Activated CD8-positive, alpha-beta memory T cell treated with anti-CD3 and anti-CD28 coated beads, Interleukin-2, amount 10 ng/mL, durations not matched to agents 7 days and 5 days (primary cell): ENCODE measurements at places on chromosomes 3 and 15. TPM values are rescaled to one million over a fixed set of nuclear protein-coding genes. Genes with fewer than 3 reads are reported as not detected.
A peak's percentile ranks its signal among the peaks of the same experiment; 100 is the strongest.

Gene AGBL1
- total RNA-seq = not detected

DNA sequence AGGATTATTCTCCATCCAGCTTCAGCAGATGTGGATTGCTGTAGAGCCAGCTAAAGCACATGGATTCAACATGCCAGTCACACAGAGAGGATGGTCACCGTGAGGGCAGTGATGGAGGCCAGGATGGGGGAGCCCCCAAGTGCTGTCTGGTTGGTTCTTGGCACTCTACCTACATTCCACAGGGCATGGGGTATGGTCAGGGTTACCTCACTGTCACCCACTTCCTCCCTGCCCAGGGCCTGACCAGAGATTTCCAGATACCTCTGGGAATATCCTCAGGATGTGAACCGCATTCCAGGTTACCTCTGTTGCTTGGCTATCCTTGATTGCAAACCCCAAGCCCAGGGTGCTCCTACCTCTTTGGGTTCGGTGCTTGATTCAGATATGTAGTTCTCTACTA is 147.3 kb upstream of the TRIM42 start:
- DNase-seq = no peak

Gene HCN4
- total RNA-seq = not detected

GRCh38 chr3:73502609-73503583 is 121.8 kb downstream of the PDZRN3 start:
- DNase-seq = peak; percentile 63

GRCh38 chr15:27241943-27242342 is 271.0 kb downstream of the GABRG3 start:
- no peak for DNase-seq

Gene CD96
- total RNA-seq = 311 TPM

Gene GABRR3
- total RNA-seq = not detected

GRCh38 chr15:66735909-66736305 is 33.9 kb downstream of the SMAD6 start:
- no peak for DNase-seq

Gene CD86
- 23.4 TPM for total RNA-seq

Gene ERC2
- total RNA-seq = not detected

Gene SAMMSON
- not detected for total RNA-seq

Gene PCBP4
- 11.4 TPM for total RNA-seq

DNA sequence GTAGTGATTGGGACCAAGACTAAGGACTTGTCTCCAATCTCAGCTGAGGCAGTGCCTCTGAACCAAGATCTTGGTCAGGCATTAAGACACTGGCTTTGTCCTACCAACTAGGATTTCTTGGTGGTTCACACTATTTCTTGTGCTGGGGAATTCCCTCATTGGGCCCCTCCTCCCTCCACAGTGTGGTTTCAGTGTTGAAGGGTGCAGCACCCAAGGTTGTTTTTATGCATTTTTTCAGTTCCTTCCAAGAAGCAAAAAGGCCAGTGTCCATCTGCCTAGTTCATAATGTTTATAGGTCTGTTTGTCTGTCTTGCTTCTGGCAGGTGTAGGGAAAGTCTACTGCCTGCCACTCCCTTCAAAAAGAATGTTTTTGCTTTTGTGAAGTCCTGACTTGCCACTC is 10.6 kb upstream of the ITPKA start:
- peak; percentile 65 for DNase-seq

Gene PRR23E
- not detected for total RNA-seq

DNA sequence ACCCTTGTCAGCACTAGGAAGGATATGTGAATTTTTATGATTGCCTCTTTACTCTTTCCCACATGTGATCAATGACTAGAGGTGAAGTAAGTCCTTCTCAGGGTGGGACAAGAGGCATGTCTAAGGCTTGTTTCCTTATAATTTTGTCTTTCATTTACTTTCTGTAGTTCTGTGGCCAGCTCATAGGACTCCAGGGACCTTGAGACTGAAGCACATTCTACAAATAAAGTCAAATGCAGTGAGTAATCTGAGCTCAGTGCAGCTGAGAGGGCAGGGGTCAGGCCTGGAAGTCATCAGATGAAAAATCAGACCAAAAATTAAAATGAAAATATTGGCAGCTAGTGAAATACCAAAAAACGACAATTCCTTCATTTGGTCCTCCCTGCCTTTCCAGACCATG is 424.7 kb upstream of the THBS1 start:
- no peak for DNase-seq

GRCh38 chr3:126347543-126348161 is 9.6 kb downstream of the KLF15 start:
- no peak for DNase-seq

DNA sequence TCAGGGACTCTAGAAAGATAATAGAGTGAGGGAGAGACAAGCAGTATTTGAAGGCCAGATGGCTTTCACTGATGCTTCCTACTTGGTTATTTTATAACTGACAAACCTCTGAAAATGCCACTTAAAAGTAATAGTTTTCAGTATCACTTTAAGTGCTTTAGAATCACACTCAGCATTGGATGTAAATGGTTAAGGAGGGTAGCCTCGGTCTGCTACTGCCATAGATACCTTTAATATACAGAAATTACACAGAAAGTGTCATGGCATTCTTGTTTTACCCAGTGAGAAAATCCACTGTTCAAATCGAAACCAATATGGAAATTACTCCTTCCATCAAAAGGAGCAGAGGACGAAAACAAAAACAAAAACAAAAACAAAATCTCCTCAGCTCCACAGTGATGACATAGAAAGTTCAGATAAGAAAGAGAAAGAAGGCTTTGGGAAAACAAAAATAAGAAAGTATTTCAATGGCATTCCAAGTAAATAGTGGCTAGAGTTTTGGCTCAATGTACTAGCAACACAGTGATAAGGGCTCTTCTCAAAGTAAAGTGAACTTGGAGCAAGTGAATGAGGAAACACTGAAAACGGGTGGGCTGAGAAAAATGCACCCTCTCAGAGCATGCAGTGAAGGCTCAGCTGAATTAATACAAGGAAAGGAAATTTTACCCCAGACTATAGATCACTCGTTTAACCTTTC is 43.2 kb upstream of the CD47 start:
- no peak for DNase-seq
